ENCODE measurements at places on chromosomes 2 and 18. TPM values are rescaled to one million over a fixed set of nuclear protein-coding genes. Genes with fewer than 3 reads are reported as not detected.

Gene MFSD2B
- total RNA-seq = 0.05 TPM

GRCh38 chr2:43230351-43230885 lies 4.0 kb upstream of the ZFP36L2 start:
- DNase-seq = no peak
- no peak overlapping the region for H3K4me3 ChIP-seq
- H3K27ac ChIP-seq = no peak overlapping the region

DNA sequence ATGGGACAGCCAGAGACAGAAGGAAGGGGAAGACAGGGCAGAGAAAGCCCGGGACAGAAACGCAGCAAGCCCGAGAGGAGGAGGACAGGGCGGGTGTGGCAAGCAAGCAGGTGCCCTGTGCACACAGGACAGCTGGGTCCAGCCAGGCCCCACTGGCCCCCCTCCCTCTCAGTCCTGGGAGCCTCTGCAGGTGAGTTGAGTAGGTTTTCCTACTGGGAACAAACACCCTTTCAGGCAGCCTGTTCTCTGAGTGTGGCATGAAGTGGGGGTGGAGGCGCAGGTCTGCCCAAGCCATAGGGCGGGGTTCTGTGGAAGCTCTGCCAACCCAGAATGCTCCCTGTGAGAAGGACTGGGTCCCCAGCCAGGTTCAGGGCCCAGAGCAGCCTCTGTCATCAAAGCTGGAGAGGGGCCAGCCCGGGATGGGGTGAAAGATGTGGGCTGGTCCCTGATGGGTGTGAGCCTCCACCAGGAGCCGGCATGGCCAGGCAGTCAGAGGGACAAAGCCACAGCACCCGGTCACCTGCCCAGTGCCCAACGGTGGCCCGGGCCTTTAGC lies 129.4 kb downstream of the TFCP2L1 start:
- H3K27me3 ChIP-seq = no peaks in the 10 kb centered on the region
- peaks cover 4% of the 10 kb centered on the region for H3K4me1 ChIP-seq
- H3K36me3 ChIP-seq = no peaks in the 10 kb centered on the region
- no peak overlapping the region for H3K4me3 ChIP-seq

Gene TBC1D8
- total RNA-seq = 8.8 TPM

Gene UNC80
- total RNA-seq = 6.0 TPM

DNA sequence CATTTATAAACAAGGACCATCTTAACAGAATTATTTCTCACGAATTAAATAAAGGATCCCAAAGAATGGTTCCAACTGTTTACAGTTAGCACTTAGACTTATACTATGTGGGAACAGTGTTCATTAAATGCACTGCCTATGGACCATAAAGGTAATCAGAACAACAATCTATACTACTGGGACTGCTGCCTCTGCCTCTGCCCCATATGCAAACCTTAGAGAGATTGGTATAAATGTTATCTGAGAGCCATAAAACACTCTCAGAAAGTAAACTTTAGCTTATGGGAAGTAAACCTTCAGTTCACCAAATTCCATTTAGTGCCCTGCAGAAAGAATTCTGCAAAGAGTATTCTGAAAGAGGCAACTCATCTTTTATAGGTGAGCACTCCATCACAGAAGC lies 448.0 kb downstream of the NCKAP5 start:
- no peak overlapping the region for H3K27ac ChIP-seq
- DNase-seq = no peak
- H3K27me3 ChIP-seq = no peaks in the 10 kb centered on the region
- no peak overlapping the region for H3K4me3 ChIP-seq
- no peaks in the 10 kb centered on the region for H3K36me3 ChIP-seq
- no peaks in the 10 kb centered on the region for H3K4me1 ChIP-seq

GRCh38 chr18:78145096-78145495 lies 834.5 kb upstream of the SALL3 start:
- H3K27me3 ChIP-seq = no peaks in the 10 kb centered on the region
- no peak overlapping the region for H3K27ac ChIP-seq
- no peak for DNase-seq
- H3K4me1 ChIP-seq = no peaks in the 10 kb centered on the region

Gene CD302
- 1.8 TPM for total RNA-seq

- no peaks in the 10 kb centered on the region for H3K4me1 ChIP-seq
- H3K27me3 ChIP-seq = no peaks in the 10 kb centered on the region
- H3K36me3 ChIP-seq = no peaks in the 10 kb centered on the region
- no peak for DNase-seq
- H3K27ac ChIP-seq = no peak overlapping the region
- H3K4me3 ChIP-seq = no peak overlapping the region
Observed at GRCh38 chr18:78737006-78737915, 242.4 kb upstream of the SALL3 start.

- no peak overlapping the region for H3K4me3 ChIP-seq
- DNase-seq = no peak
- peak overlapping the region; percentile 1 for H3K27ac ChIP-seq
- no peaks in the 10 kb centered on the region for H3K27me3 ChIP-seq
Observed at GRCh38 chr2:188884046-188884445, 90.1 kb upstream of the COL3A1 start.

- no peak overlapping the region for H3K27ac ChIP-seq
- H3K27me3 ChIP-seq = no peaks in the 10 kb centered on the region
- no peak overlapping the region for H3K4me3 ChIP-seq
- H3K36me3 ChIP-seq = no peaks in the 10 kb centered on the region
- H3K4me1 ChIP-seq = peaks cover 16% of the 10 kb centered on the region
Observed at GRCh38 chr2:149082735-149083134, 44.2 kb downstream of the LYPD6B start.

- no peak overlapping the region for H3K27ac ChIP-seq
- peak; percentile 18 for DNase-seq
- no peaks in the 10 kb centered on the region for H3K36me3 ChIP-seq
Observed at GRCh38 chr18:25672490-25672889, 320.5 kb upstream of the ZNF521 start.

- H3K27ac ChIP-seq = no peak overlapping the region
- DNase-seq = no peak
- H3K4me1 ChIP-seq = no peaks in the 10 kb centered on the region
- H3K4me3 ChIP-seq = no peak overlapping the region
- H3K36me3 ChIP-seq = no peaks in the 10 kb centered on the region
- H3K27me3 ChIP-seq = no peaks in the 10 kb centered on the region
Observed at GRCh38 chr18:79519751-79520477, 124.2 kb downstream of the NFATC1 start.

GRCh38 chr2:26461601-26462023 lies 16.3 kb downstream of the OTOF start:
- H3K27me3 ChIP-seq = peaks cover 13% of the 10 kb centered on the region
- no peaks in the 10 kb centered on the region for H3K4me1 ChIP-seq
- H3K27ac ChIP-seq = no peak overlapping the region
- no peaks in the 10 kb centered on the region for H3K36me3 ChIP-seq

DNA sequence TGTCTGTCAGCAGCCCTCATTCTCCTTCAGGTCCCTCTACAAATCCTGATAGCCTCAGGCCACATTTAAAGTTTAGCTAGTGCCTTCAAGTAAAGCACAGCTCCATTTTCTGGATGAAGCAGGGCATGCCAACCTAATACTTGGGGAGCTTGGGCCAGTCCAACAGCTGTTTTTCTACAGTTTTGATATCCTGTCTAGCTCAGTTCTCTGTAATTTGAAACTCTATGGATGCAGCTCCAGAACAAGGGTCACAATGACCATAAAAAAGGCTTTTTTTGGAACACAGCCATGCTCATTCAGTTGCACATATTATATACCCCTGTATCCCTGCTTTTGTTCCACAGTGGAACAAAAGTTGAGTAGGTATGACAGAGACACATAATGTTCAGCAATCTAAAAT lies 373.5 kb downstream of the SUCLG1 start:
- peaks cover 3% of the 10 kb centered on the region for H3K4me1 ChIP-seq
- DNase-seq = peak; percentile 19
- H3K27me3 ChIP-seq = no peaks in the 10 kb centered on the region
- no peak overlapping the region for H3K27ac ChIP-seq
- no peak overlapping the region for H3K4me3 ChIP-seq

GRCh38 chr18:45374236-45374635 lies 241.0 kb upstream of the SLC14A2 start:
- H3K27ac ChIP-seq = no peak overlapping the region
- H3K4me3 ChIP-seq = no peak overlapping the region
- no peaks in the 10 kb centered on the region for H3K4me1 ChIP-seq
- no peaks in the 10 kb centered on the region for H3K36me3 ChIP-seq
- H3K27me3 ChIP-seq = no peaks in the 10 kb centered on the region

Gene ICA1L
- total RNA-seq = 4.8 TPM

GRCh38 chr2:234392041-234392615 lies 104.8 kb downstream of the ARL4C start:
- no peak overlapping the region for H3K4me3 ChIP-seq
- no peak for DNase-seq
- H3K27ac ChIP-seq = no peak overlapping the region
- peaks cover 15% of the 10 kb centered on the region for H3K4me1 ChIP-seq

Gene FAM124B
- total RNA-seq = 0.56 TPM

Gene DSG4
- not detected for total RNA-seq

DNA sequence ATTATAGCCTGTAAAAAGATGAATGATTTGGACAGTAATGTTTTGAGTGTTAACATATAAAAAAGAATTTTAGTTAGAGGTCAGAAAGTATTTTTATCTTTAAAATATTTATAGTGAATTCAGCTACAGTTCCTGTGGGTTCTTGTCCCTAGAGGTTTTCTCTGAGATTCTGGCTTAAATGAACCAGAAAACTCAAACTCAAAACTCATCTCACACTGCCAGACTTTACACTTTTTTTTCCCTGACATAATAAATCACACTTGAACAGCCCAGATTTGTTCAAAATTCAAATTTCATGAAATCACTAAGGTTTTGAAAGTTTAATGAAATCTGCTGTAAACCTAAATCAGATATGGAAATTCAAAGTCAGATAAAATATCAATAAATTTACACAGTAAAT lies 92.3 kb downstream of the KCNH7 start:
- DNase-seq = no peak
- H3K4me3 ChIP-seq = no peak overlapping the region
- no peaks in the 10 kb centered on the region for H3K27me3 ChIP-seq
- no peak overlapping the region for H3K27ac ChIP-seq
- no peaks in the 10 kb centered on the region for H3K36me3 ChIP-seq

Gene MPV17
- total RNA-seq = 76.6 TPM

Gene ALPP
- 0.08 TPM for total RNA-seq

Gene IL1RN
- not detected for total RNA-seq

- H3K4me3 ChIP-seq = no peak overlapping the region
- no peaks in the 10 kb centered on the region for H3K4me1 ChIP-seq
- no peak for DNase-seq
- H3K27me3 ChIP-seq = no peaks in the 10 kb centered on the region
- no peaks in the 10 kb centered on the region for H3K36me3 ChIP-seq
- H3K27ac ChIP-seq = no peak overlapping the region
Observed at GRCh38 chr2:235843591-235844395, 324.4 kb downstream of the GBX2 start.

Gene BOLL
- 0.38 TPM for total RNA-seq

DNA sequence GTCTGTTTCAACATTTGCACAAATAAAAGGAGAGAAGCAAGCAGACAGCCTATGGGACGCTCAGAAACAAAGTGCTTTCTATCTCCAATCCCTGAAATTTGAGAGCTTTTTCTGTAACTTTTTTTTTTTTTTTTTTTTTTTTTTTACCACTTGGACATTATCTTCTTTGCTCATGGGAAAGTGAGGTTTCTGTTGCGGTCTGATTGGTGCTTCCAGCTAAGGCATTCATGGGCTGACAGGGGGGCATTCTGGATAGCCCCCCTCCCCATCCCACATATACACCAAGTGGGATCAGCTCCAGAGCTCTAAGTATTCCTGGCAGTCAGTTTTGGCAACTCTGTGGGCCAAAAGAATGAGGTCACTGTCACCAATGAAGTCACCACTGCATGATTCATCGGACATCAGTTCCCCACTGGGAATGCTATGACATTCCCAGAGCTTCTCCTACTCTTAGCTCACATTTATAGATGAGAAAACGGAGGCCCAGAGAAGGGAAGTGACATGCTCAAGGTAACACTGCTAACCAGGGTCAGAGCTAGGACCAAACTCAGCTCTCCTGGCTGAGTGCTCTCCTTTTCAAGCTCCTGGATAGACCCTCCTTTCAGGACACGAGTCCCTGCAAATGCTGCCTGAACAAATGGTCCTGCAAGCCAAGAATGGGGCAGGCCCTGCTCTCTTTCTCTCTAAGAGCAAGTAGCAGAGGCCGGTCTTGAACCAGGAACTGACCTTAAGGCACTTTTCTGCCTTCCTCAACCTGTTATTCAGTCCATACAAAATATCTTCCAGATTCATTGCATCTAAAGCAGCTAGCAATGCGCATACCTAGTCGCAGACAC lies 61.3 kb downstream of the TMEM247 start:
- peak overlapping the region; percentile 95 for H3K27ac ChIP-seq
- no peaks in the 10 kb centered on the region for H3K27me3 ChIP-seq
- H3K4me3 ChIP-seq = peak overlapping the region; percentile 65
- H3K36me3 ChIP-seq = no peaks in the 10 kb centered on the region
- peaks cover 17% of the 10 kb centered on the region for H3K4me1 ChIP-seq

DNA sequence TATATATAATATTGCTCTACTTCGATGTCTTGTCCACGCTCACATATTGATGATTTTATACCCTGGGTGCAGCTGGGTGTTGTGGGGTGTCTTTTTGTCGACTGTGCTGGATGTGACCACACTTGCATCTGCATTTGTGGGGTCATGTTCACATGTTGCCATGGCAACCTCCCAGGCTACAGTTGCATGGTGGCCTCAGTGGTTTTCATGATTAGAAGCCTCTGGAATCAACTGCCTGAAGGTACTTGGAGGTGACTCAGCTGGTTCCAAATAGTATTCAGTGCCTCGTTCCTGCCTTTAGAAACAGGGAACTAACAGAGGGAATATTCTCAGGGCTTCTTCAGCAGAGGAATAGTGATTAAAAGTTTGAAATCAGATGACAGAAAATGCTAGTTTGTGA lies 166.3 kb upstream of the NYAP2 start:
- no peak overlapping the region for H3K27ac ChIP-seq
- no peaks in the 10 kb centered on the region for H3K4me1 ChIP-seq
- H3K27me3 ChIP-seq = no peaks in the 10 kb centered on the region
- no peaks in the 10 kb centered on the region for H3K36me3 ChIP-seq
- H3K4me3 ChIP-seq = no peak overlapping the region

GRCh38 chr2:25651066-25651465 lies 22.3 kb downstream of the DTNB start:
- H3K4me1 ChIP-seq = 0 out of 2 replicates have a peak, but pooled peaks cover 2% of the 10 kb centered on the region
- H3K27ac ChIP-seq = no peak overlapping the region
- no peak overlapping the region for H3K4me3 ChIP-seq
- peaks cover 5% of the 10 kb centered on the region for H3K36me3 ChIP-seq

GRCh38 chr2:54614819-54615218 lies 108.6 kb upstream of the EML6 start:
- peaks cover 51% of the 10 kb centered on the region for H3K36me3 ChIP-seq
- no peaks in the 10 kb centered on the region for H3K4me1 ChIP-seq

DNA sequence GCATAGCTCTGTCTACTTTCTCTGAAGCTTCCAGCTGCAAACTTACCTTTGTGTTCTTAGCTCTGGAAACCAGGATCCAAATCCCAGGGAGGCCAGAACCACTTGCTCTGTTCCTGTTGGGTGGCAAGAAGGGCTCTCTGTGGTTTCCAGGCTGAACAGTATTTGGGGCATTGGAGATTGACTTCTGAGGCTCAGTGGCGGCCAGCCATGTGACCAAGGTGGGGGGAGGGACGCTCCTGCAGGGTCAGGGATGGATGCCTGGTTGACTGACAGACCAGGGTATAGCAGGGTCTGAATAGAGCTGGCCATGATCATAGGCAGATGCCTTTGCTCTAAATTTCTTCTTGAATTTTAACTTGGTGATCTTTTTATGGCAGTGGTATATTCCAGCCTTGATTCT lies 15.1 kb downstream of the SLC4A5 start:
- H3K36me3 ChIP-seq = no peaks in the 10 kb centered on the region
- H3K27ac ChIP-seq = no peak overlapping the region
- peaks cover 3% of the 10 kb centered on the region for H3K27me3 ChIP-seq
- H3K4me3 ChIP-seq = no peak overlapping the region
- DNase-seq = no peak

Gene REG1B
- total RNA-seq = not detected

Gene TMEM200C
- total RNA-seq = not detected
